Stomach (tissue), 19 donors: ENCODE measurements at places on chromosomes 13 and 19.

- peak within 1 kb of the TSS; percentile 71 for H3K27ac ChIP-seq
- peaks cover 17% of the 10 kb centered on the region for H3K4me1 ChIP-seq
- peak; percentile 99 for DNase-seq
- peak within 1 kb of the TSS; percentile 64 for H3K4me3 ChIP-seq
- no peaks in the 10 kb centered on the region for H3K27me3 ChIP-seq
Observed at GRCh38 chr19:20077791-20078463, at the start of gene ZNF90. Gene ZNF90, plus strand, starts transcription at chr19:20078000. Its CDS starts 133 bp downstream, at chr19:20078133.

DNA sequence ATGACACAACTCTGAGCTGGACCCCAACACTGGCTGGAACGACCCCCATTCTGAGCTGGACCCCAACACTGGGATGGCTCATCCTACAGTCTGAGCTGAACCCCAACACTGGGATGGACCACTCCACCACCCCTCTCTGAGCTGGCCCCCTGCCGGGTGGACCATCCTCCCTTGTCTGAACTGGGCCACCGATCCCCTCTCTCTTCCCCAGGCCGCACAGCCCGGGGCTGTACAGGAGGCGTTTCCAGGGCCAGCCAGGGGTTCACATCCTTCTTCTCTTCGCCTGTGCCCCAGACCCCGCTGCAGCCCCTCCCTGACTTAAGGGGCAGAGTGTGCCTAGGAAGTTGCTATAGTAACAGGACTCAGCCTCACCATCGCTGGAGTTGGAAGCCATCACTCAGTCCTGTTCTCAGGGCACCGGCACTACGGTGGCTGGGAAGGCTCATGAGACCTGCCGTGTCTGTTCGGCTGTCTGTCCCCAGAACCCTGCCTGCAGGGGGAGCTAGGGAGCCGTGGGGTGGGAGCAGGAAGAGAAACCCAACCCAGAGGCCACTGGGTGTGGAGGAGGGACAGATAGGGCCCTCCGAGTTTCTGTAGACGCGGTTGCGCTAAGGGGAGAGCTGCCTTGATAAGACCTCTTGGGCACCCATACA is 3.7 kb downstream of the PRKACA start:
- H3K36me3 ChIP-seq = peaks cover 5% of the 10 kb centered on the region
- no peak overlapping the region for H3K4me3 ChIP-seq
- H3K4me1 ChIP-seq = peaks cover 73% of the 10 kb centered on the region
- H3K27ac ChIP-seq = peak overlapping the region; percentile 97
- H3K27me3 ChIP-seq = no peaks in the 10 kb centered on the region

- H3K4me3 ChIP-seq = no peak overlapping the region
- no peaks in the 10 kb centered on the region for H3K36me3 ChIP-seq
Observed at GRCh38 chr13:21079761-21080592, 18.6 kb upstream of the LATS2 start.

DNA sequence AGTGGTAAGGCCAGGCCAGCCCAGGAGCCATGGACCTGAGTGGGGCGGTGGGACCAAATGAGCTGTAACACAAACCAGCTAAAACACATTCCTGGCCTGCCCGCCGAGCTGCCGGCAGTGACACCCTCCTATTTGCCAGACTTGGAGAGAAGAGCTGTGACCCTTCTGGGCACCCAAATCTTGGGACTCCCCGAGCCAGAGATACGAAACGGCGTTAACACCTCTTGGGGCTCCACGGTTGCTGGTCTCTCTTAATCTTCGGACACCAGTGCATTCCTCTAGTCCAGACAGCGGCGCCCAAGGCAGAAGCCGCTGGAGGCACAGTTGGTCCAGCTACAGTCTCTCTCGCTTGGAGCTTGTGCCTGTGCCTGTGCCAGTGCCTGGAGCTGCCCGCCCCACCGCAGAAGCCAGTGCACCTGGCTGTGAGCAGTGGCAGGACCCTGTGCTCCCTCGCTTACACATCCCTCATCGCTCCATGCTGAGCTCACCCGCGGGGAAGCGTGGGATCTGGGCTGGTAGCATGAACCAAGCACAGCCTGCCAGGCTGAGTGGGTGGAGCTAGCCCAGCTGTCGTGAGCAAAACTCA is 147.2 kb upstream of the KLHL1 start:
- H3K36me3 ChIP-seq = no peaks in the 10 kb centered on the region
- DNase-seq = no peak
- no peak overlapping the region for H3K27ac ChIP-seq
- no peak overlapping the region for H3K4me3 ChIP-seq
- H3K27me3 ChIP-seq = no peaks in the 10 kb centered on the region

- no peaks in the 10 kb centered on the region for H3K4me1 ChIP-seq
- no peaks in the 10 kb centered on the region for H3K36me3 ChIP-seq
Observed at GRCh38 chr13:50758796-50759195, 84.7 kb downstream of the DLEU7 start.

DNA sequence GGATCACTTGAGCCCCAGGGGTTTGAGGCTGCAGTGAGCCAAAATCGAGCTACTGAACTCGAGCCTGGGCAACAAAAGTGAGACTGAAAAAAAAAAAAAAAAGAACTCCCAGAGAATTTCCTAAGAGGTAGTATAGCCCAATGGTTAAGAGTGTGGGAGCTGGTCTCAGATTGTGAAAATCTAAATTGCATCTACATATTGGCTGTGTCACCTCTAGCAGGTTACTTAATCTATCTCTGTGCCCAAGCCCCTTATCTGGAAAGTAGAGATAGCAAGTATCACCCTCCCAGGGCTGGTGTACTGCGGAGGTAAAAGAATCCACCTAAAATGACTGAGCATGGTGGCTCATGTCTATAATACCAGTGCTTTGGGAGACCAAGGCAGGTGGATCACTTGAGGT is 3.7 kb upstream of the PLAUR start:
- H3K4me1 ChIP-seq = peaks cover 68% of the 10 kb centered on the region
- no peaks in the 10 kb centered on the region for H3K27me3 ChIP-seq
- peak overlapping the region; percentile 86 for H3K27ac ChIP-seq
- no peak overlapping the region for H3K4me3 ChIP-seq
- DNase-seq = no peak

- no peaks in the 10 kb centered on the region for H3K27me3 ChIP-seq
- peaks cover 8% of the 10 kb centered on the region for H3K4me1 ChIP-seq
- peak overlapping the region; percentile 13 for H3K27ac ChIP-seq
- H3K4me3 ChIP-seq = no peak overlapping the region
Observed at GRCh38 chr13:53045189-53045588, 16.6 kb downstream of the OLFM4 start.

- no peaks in the 10 kb centered on the region for H3K4me1 ChIP-seq
- no peaks in the 10 kb centered on the region for H3K36me3 ChIP-seq
- no peak for DNase-seq
Observed at GRCh38 chr19:7715671-7716070, 13.7 kb upstream of the FCER2 start.
